Thoracic aorta (tissue), 2 donors: ENCODE measurements at places on chromosomes 1 and 21. TPM values are rescaled to one million over a fixed set of nuclear protein-coding genes. Genes with fewer than 3 reads are reported as not detected.

GRCh38 chr1:247330548-247331171 is 1.0 kb downstream of the ZNF496 start:
- DNase-seq = no peak

DNA sequence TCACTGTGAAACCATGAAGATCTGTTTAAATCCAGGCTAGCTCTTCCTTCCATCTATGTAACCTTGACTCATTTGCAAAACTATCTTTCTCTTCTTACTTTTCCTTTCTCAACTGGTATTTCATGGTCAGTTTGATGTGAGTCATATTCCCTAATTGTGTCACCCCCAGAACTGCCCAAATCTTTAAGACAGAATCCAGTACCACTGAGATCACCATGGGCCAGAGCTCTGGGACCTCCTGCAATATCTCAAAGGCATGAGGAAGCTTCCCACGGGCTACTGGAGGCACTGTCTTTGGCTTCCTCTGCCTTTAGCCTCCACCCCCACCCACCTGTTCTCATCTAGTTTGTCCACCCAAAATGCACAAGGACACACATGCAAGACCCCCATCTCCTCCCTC is 274.4 kb upstream of the FMN2 start:
- DNase-seq = no peak

GRCh38 chr1:184056921-184057555 is 5.5 kb downstream of the TSEN15 start:
- DNase-seq = no peak

- no peak for DNase-seq
Observed at GRCh38 chr21:16751695-16752474, 761.0 kb upstream of the CXADR start.

DNA sequence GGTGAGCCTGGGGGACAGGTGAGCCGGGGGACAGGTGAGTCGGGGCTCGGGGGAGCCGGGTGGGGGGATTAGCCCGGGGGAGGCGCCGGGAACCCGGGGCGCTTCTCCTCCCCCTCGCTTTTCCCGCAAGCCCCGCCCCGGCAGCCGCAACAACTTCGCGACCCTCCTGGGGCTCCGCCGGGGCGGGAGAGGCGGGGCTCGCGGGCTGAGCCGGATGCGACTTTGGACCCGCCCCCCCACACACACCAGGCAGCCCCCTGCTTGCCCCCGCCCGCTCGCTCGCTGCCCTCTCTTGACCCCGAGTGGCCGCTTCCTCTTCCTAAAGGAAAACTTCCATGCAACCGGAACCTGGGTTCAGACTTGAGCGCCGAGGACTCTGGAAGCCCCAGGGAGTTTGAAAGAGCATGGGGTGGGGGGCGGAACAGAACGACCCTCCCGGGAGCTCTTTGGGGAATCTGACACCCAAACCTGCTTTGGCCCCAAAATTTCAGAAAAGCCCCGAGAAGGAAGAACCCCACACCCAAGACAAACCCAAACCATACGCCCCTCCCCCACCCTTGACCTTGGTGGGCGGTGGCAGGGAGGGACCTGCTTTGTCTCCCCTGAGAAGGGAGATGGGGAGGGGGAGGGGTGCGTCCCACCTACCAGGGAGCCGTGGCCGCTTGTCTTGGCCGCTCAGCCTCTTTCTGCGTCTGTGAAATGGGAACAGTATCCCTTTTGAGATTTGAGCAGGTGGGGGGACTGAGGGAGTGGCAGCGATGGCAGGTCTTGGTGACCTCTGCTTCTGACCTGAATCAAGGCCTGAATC is 550 bp downstream of the ARHGEF16 start:
- no peak for DNase-seq

DNA sequence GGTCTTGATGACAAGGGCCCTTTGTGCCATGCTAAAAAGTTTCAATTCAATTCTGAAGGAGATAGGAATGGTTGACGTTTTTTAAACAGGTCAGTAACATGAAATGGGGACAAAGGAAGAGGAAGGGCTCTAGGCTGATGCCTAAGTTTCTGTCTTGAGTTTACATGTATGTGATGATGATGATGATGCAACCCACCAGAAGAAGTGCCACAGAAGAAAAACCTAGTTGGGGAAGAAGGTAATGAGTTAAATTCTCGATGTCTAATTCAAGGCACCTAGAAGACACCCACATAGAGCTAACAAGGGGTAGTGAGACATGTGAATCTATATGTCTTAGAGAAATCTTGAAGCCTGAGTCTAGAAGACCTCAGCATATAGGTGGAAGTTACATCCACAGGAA is 44.4 kb upstream of the ATP1A1 start:
- DNase-seq = no peak

Gene TRIM67
- total RNA-seq = not detected

GRCh38 chr1:171852272-171852671 is 11.0 kb downstream of the DNM3 start:
- no peak for DNase-seq

DNA sequence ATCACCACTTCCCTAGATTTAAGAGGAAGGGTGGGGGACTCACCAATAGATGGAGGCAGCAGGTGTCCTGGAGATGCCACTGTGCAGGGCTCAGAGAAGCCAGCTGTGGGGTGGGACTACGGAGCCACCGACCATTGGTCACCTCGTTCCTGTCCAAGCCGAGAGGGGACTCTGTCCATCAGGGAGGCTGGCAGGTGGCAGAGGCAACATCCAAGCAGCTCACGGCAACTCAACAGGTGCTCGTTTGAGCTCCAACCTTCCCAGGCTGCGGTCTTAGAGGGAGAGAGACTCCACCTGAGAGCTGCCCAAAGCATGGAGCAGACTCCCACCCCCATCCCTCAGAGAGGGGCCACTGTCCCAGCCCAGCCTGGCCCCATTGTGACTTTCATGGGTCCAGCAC is 71.4 kb downstream of the IGSF21 start:
- no peak for DNase-seq

Gene NBPF4
- total RNA-seq = not detected

DNA sequence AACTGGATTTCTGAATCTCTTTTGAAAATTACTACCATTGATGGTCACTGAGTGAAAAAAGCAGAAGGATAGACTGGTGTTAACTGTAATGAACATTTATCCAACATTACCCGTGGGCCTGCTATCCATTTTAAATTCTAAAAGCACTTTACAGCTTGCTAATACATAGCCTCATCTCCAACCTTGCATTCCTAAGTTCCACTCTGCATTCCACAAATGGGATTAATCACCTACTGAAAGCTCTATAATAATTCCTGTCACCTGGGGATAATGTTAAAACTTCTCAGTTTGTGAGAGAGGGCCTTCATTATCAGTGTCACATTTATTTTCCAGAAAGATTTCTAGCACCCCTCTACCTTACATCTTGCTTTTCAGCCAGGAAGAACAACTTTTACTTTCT is 38.2 kb downstream of the PTPRC start:
- DNase-seq = no peak

GRCh38 chr1:215523906-215524305 is 43.2 kb upstream of the KCTD3 start:
- DNase-seq = no peak

GRCh38 chr1:108961198-108961597 is 2.1 kb downstream of the CLCC1 start:
- no peak for DNase-seq

- no peak for DNase-seq
Observed at GRCh38 chr1:66537718-66538117, 3.8 kb downstream of the SGIP1 start.

Gene RAVER2
- total RNA-seq = 18.3 TPM

Gene FCER1G
- 82.9 TPM for total RNA-seq

GRCh38 chr1:88763649-88764406 is 79.8 kb downstream of the PKN2 start:
- DNase-seq = no peak

GRCh38 chr1:152018537-152018936 is 18.3 kb downstream of the S100A11 start:
- DNase-seq = no peak

DNA sequence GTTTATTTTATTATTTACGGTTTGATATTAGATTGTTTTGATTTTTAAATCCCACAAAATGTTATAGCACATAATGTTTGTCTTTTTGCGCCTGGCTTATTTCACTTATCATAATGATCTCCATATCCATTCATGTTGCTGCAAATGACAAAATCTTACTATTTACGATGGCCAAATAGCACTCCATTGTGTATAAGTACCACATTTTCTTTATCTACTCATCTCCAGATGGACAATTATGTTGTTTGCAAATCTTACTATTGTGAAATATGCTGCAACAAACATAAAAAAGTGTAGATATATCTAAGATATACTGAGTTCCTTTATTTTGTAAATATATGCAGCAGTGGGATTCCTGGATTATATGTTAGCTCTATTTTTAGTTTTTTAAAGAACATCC is 1568.3 kb downstream of the AMY1C start:
- DNase-seq = no peak

Gene DNAJC28
- total RNA-seq = 1.5 TPM

Gene JAM2
- total RNA-seq = 20.9 TPM

Gene SRGAP2B
- 22.5 TPM for total RNA-seq

DNA sequence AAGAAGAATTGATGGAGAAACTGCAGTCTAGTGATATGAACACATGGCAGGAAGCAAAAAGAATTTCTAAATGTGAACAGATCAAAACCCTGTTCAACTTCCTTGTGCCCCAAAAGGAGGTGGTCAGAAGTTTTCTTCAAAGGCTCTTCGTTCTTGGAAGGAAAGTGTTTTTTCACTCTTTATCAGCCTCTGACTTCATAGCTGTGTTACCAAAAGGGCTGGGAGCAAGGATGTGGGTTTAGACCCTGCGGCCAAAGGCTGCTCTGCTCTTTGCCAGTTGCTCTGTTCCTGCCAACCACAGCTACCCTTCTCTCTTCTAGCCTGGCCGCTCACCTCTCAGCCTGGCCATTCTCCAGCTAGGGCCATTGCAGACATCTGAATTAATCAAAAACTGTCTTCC is 53.8 kb downstream of the PTGER3 start:
- no peak for DNase-seq

- DNase-seq = no peak
Observed at GRCh38 chr1:99843760-99844159, 6.4 kb upstream of the AGL start.

Gene PLA2G2D
- total RNA-seq = not detected

DNA sequence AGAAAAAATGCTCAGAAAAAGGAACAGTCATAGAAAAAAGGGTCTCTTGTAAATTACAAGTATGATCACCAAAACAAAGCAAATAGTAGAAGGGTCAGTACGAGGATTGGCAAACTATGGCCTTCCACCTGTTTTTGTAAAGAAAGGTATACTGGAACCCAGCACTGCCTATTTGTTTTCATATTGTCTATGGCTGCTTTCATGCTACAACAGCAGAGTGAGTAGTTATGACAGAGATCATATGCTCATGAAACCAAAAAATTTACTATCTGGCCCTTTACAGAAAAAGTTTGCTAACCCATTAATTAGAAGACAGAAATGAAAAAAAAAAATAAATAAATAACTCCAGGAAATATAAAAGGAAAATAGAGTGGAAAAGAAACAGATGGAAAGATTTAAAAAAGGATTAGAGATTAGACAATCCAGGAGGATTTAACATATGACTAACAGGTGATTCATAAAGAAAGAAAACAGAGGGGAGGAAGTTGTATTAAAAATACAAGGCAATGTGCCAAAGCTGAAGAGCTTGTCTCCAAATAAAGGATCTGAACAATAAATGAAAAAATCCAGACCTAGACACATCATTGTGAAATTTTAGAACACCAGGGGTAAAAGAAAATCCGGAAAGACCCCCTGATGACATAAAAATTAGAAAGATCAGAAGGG is 108.5 kb upstream of the SERTAD4 start:
- no peak for DNase-seq

- no peak for DNase-seq
Observed at GRCh38 chr1:40853885-40854170, 8.3 kb downstream of the CITED4 start.

DNA sequence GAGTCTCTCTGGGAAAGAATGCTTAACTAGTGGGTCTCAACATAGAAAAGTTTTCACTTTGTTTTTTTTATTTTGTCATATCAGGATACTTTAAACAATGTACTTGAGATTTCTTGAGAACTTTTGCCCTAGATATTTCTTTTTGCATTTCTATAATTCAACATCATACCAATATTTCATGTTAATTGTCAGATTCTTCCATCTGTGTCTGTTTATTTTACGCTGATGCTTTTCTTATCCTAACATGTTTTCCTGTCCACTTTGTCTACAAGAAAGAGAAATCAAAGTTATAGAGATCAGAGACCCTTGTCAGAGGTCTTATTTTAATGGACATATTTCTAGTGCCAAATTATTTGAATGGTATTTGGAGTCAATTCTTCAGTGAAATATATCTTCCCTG is 95.5 kb upstream of the B3GALT2 start:
- DNase-seq = no peak

DNA sequence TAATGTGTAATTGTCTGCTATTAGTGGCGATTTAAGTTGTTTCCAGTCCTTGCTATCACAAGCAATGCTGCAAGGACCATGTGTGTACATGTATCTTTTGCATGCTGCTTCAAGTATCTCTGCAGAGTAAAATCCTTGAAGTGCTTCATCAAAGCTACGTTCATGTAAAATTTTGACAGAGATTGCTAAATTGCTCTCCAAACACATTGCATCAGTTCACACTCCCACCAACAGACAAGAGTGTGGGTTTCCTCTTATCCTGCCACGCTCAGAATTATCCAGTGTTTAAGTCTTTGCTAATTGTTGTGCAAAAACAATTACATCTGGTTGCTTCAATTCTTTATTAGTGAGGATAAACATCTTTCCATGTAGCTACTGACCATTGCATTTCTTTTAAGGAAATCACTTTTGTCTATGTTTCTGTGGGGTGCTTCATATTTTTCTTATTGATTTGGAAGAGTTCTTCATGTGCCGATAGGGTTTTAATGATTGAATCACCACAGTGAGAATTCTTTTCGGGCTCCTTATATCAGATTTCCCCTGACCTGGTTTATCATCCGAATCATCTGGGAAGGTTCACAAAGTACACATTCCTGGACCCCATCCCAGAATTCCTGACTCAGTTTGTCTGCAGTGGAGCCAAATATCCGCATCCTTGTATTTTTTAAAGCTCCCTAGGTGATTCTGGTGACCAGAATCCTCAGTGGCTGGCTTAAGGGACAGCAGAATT is 56.3 kb upstream of the GALNT2 start:
- no peak for DNase-seq

- no peak for DNase-seq
Observed at GRCh38 chr1:201126832-201127754, at the start of gene ASCL5. TSS of gene ASCL5 (minus strand) at chr1:201127184. CDS start at chr1:201115372, 11,812 bp downstream.

- DNase-seq = no peak
Observed at GRCh38 chr1:207172321-207172720, 68.3 kb downstream of the C4BPA start.
